ENCODE measurements at places on chromosomes 16 and 17. TPM values are rescaled to one million over a fixed set of nuclear protein-coding genes. Genes with fewer than 3 reads are reported as not detected.

The CAPNS2 gene
- total RNA-seq = not detected

The OR3A3 gene
- total RNA-seq = not detected

The KRTAP3-3 gene
- total RNA-seq = not detected

The CHRNE gene
- total RNA-seq = 0.30 TPM

The ADGRG3 gene
- total RNA-seq = not detected

The SP2 gene
- 22.2 TPM for total RNA-seq

The TOX3 gene
- not detected for total RNA-seq

The CYGB gene
- total RNA-seq = 0.66 TPM

The IGF2BP1 gene
- total RNA-seq = 0.91 TPM

The ACE gene
- 7.7 TPM for total RNA-seq

The HSF5 gene
- total RNA-seq = not detected

The SPATA22 gene
- not detected for total RNA-seq

The ZNF423 gene
- total RNA-seq = 0.22 TPM

The PGAP3 gene
- total RNA-seq = 15.2 TPM

The CRHR1 gene
- total RNA-seq = 0.12 TPM

The ZNF263 gene
- total RNA-seq = 31.4 TPM

The PRDM7 gene
- 0.07 TPM for total RNA-seq

The TMEM238L gene
- total RNA-seq = not detected

The ATP5PD gene
- 407 TPM for total RNA-seq

The SLC13A2 gene
- not detected for total RNA-seq

The USP10 gene
- 175 TPM for total RNA-seq

The C16orf92 gene
- total RNA-seq = not detected

The TMIGD1 gene
- total RNA-seq = not detected

The HCRT gene
- total RNA-seq = not detected

The TBC1D3K gene
- total RNA-seq = not detected

The LGALS9B gene
- 0.20 TPM for total RNA-seq

The C16orf95 gene
- 12.2 TPM for total RNA-seq

The FDXR gene
- total RNA-seq = 98.8 TPM
